ENCODE measurements at places on chromosomes 2 and 18.

DNA sequence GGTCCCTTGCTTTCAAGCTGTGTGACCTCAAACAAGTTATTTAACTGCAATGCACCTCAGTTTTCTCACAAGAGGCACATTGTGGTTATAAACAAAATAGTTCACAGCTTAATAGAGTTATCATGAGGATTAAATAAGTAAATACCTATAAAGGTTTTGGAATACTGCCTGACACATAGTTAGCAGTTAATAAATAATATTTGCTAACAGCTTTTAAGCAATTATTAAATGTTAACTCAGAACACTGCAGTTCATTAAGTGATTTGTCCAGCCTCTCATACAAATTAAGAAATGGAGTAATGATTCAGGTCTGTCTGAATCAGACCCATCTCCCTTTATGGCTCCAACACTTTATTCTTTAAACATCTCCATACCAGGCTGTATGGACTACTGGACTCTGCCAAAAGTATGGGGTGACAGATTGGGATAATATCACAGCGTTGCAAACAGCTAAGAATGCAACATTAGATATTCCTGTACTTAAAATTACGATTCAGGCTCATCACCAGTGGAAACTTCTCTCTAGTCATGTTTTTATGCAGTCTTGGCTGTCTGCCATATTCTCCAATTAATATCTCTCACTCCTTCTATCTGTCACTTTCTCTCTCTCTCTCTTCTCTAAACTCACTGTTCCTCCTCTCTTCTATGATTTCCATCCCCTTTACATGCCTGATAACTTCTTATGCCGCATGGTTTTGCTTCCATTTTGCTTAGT lies 370.6 kb upstream of the UBE2E3 start:
- no peak for DNase-seq

GRCh38 chr2:636641-637405 lies 40.4 kb downstream of the TMEM18 start:
- DNase-seq, result peak; percentile 48

DNA sequence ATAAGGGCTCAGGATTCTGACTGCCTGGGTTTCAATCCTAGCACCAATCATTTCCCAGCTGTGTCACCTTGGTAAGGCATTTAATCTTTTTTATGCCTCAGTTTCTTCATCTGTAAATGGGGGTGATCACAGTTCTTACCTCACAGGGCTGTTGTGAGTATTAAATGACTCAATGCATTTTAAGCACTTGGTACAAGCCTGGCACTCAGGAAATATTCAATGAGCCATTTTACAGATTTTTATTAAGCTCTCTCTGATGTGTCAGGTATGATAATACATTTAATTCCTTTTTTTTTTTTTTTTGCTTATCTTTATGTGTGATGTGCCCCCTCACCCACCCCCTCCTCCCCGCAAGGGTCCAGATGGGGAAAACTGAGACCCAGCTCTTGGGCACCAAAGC lies 12.0 kb downstream of the SPEG start:
- no peak for DNase-seq

GRCh38 chr2:64221935-64222334 lies 77.7 kb upstream of the PELI1 start:
- DNase-seq, result no peak

DNA sequence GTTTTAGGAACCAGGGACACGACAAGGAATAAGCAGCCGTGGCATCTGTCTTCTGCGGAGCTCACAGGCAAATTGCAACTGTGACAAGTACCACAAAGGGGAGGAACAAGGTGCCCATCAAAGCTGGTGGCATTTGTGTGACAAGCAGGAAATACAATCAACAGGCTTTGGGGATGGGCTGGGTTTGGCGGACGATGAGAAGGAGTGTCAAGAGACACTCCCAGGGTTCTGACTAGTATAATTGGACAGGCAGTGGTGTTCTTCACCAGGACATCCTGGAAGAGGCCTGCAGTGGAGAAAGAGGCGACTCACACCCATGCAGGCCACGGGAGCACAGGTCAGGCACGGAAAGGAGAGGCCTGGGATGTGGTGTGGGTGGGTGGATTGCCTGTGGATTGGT lies 14.2 kb upstream of the SPATA3 start:
- DNase-seq, result no peak

DNA sequence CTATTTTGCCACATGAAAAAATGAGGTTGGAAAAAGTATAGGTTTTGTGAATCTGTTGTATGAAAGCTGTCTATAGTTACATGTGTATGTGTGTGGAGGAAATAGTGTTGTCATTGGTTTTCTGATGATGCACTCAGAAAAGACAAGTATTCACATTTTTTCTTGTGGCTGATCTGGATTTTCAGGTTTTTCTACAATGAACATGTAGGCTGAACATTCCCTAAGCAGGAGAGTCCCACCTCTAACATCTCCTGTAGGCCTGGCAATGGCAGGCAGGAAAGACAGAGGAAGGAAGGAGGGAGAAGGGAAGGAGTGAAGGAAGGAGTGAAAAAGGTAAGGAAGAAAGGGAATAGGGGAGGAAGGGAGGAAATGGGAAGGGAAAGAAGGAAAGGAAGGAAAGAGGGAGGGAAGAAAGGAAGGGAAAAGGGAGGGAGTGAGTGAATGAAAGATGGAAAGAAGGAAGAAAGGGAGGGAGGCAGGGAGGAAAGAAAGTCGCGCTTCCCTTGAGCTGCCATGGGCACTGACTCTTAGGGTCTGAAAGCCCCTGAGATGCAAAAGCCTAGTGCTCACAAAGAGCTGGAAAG lies 495 bp upstream of the IL36RN start:
- no peak for DNase-seq

GRCh38 chr2:167132906-167133555 lies 244.8 kb downstream of the XIRP2 start:
- DNase-seq, result no peak

GRCh38 chr2:7976206-7976605 lies 705.6 kb upstream of the ID2 start:
- DNase-seq, result no peak

DNA sequence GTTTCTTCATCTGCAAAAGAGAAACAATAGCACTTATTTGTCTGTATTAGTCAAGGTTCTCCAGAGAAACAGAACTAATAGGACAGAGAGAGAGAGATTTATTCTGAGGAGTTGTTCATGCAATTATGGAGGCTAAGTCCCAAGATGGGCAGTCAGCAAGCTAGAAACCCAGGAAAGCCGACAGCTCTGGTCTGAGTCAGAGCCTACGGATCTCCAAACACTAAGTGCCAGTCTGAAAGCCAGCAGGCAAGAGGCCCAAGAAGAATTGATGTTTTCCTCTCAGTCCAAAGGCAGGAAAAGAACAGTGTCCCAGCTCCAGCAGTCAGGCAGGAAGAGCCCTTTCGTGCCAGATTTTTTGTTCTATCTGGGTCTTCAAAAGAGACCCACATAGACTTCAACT lies 36.5 kb upstream of the SLC66A3 start:
- no peak for DNase-seq

DNA sequence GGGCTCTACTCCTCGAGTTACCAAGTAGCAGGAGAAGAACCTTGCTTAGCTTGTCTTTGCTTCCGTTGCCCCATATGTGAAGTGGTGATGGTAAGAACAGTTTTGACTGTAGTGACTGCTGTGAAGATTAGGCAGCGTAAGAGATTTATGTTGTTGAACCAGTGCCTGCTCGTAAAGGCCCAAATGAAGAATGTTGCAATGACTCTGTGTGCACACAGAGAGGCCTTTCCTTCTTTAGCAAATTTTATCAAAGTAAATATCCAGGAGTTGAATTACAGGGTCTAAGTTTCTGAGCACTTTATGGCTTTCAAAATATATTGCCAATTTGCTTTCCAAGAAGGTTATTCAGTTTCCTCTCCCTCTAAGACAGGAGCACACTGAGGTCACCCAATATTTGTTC lies 14.5 kb downstream of the NTSR2 start:
- DNase-seq, result no peak

GRCh38 chr2:240948905-240949790 lies 43.0 kb downstream of the CROCC2 start:
- no peak for DNase-seq

GRCh38 chr2:165402162-165402561 lies 67.3 kb upstream of the CSRNP3 start:
- DNase-seq, result no peak

DNA sequence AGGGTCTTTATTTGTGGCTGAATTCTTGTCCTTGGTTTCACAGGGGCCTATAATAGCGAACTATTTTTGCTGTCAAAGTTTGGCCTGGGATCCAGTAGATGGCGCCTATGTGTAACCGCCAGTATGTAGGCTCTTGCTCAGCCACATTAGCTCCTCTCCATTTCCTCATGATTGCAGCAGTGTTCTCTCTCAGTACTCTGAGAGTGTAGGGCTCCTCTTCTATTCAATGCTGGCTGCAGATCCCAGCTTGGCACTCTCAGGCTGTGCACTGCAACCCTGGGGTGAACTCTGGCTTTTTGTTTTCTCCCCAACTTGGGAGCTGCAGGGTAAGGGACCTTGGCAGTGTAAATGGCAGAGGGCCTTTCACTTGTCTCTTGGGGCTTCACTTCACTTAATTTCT lies 344.6 kb upstream of the CHAC2 start:
- DNase-seq, result peak; percentile 20

- DNase-seq, result no peak
Measured at GRCh38 chr2:26852405-26853306, 4.7 kb downstream of the DPYSL5 start.

DNA sequence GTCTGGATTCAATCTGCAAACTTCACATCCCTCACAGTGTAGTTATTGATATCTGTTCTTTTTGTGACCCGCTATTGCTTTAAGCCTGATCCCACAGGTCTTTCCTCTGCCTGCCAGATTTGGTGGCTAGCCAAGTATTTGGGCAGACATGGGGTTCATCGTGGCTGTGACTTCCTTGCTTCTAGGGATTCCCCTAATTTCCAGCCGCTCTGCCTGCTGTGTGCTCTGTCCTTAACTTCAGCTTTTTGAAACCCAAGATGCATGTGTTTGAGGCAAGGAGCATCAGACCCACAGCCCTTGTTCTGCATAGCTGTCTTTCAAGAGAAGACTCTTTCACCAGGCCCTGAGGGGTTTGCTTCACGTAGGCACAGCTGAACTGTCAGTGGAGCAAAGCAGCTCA lies 54.2 kb downstream of the NCAPH start:
- no peak for DNase-seq

DNA sequence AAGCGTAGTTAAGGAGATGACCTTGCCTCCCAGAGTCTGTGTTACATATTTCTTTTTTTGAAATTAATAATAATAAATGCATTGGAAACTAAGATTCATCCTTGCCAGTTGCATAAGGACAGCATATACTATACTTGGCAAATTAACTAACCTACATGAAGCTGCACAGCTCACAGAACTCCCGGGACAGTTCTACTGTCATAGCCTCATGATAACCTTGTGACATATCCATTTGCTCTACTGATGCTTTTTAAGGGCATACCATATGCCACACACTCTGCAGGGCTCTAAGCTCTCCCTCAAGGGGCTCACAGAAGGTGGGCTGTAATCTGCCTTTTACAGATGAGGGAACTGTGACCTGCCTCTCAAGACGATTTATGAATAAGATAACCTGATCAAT lies 3.8 kb downstream of the ITGB1BP1 start:
- no peak for DNase-seq

DNA sequence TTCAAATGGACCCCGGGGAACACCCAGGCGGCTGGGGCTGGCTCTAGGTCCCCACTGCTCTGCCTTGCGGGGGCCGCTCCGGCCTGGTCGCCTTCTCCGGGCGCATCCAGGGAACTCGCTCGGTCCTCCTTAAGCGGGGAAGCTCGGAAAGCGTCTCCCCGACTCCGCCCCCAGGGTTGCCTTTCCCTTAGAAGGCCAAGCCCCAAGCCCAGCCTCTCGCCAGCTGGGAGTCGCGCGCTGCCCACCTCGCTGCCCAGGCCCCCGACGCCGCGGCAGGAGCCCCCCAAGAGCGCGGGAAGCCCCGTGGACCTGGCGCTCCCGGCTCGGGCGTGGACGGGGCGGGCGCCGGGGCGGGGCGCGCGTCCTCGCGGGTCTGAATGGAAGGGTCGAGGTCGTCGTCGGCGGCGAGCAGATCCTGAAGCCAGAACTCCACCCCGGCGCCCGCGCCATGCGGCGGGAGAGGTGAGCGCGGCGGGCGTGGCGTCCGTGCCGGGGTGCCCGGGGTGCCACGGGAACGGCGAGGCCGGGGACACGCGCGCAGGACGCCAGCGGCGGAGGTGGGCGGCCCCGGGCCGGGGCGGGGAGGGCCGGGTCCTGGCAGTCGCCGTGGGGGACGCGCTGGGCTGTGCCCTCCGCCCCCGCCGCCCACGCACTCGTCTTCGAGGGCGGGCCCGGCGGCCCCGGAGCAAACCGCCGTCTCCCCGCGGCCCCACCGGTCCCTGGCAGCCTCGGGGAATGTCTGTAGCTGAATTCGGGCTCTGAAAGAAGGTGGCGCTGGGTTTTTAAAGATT lies at the start of gene BOK:
TSS of gene BOK (plus strand) at position 214 of the 791 bp plus-strand sequence. CDS start 739 bp downstream, outside the sequence.
- peak; percentile 51 for DNase-seq

- DNase-seq, result no peak
Measured at GRCh38 chr2:50547521-50547920, 484.4 kb downstream of the NRXN1 start.

DNA sequence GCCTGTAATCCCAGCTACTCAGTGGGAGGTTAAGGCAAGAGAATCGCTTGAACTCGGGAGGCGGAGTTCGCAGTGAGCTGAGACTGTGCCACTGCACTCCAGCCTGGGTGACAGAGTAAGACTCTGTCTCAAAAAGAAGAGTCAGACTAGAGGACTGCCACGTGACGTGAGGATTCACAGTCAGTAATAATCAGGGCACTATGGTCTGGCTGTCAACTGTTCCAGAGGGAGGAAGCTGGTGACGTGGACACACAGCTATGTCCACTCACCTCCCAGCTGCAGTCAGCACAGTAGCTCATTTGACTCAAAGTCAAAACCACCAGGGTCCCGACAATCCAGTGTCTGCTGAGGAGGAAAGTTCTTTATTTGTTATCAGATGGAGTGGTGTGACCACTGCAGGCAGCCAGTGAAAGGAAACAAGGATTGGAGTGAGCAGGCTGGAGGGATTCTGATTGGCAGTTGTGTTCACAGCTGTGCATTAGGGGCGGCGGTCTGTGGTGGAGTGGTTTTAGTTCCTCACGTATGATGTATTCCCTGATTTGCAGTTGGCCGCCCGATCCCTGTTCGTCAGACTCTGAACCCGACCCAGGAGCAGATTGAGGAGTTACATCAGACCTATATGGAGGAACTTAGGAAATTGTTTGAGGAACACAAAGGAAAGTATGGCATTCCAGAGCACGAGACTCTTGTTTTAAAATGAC lies 37.9 kb downstream of the MOGAT1 start:
- peak; percentile 79 for DNase-seq

- no peak for DNase-seq
Measured at GRCh38 chr2:37215250-37215649, 16.1 kb downstream of the CEBPZ start.

GRCh38 chr2:18346344-18346743 lies 214.1 kb downstream of the RDH14 start:
- DNase-seq, result no peak

- DNase-seq, result no peak
Measured at GRCh38 chr18:9333441-9334328, 888 bp upstream of the TWSG1 start.

DNA sequence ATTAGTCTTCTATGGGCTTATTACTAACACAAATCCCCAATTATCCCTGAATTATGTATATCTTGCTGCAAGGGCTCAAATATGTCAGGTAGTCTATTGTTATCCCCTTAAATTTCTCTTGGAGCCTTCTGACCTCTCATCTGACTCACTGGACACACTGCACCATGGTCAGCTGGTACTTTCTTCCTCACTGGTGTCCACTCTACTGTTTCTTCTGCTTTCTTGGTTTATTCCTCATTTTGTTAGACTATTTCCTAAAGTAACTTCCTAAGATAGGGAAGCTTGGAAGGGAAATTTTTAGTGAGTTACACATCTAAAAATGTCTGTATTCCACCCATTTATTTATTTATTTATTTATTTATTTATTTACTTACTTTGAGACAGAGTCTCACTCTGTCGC lies 26.5 kb downstream of the WDR35 start:
- DNase-seq, result no peak

GRCh38 chr18:74604774-74605173 lies 7.1 kb downstream of the ZNF407 start:
- DNase-seq, result no peak

Data from NCI-H460 (cell line).